ENCODE measurements at places on chromosomes 2 and 18. TPM values are rescaled to one million over a fixed set of nuclear protein-coding genes. Genes with fewer than 3 reads are reported as not detected.

The GPR148 gene
- total RNA-seq, result not detected

The HAUS1 gene
- 80.6 TPM for total RNA-seq

The ANKRD30BL gene
- not detected for total RNA-seq

The ABCB6 gene
- 76.0 TPM for total RNA-seq

The SOX11 gene
- 35.9 TPM for total RNA-seq

The CFC1 gene
- 6.4 TPM for total RNA-seq

The KCNIP3 gene
- 0.26 TPM for total RNA-seq

The RHBDD1 gene
- total RNA-seq, result 29.9 TPM

DNA sequence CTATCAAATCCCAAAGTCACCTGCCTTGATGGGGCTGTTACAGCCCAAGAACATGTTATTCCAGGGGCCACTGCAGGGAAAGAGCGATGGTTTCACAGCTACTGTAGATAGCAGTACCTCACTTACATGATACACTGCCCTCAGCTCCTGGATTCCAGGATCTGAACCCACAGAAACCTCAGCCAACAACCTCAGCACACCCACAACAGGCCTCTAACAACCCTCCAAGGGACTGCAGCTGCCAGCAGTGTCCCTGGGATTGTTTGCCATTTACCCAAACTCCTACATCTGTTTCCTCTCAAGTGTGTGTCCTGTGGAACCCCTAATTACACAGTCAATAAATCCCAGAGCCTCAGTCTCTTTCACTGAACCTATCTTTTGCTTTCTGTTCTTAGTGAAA, 28.2 kb downstream of the OSBPL1A start:
- DNase-seq, result no peak

GRCh38 chr18:3983351-3983969, 471.6 kb downstream of the DLGAP1 start:
- DNase-seq, result no peak

- peak; percentile 24 for DNase-seq
Measured at GRCh38 chr2:128411431-128411830, 92.8 kb upstream of the HS6ST1 start.
